ENCODE measurements at places on chromosomes 11 and 22.

GRCh38 chr22:29690476-29690875, 29.3 kb upstream of the CABP7 start:
- no peak for DNase-seq

GRCh38 chr22:22403306-22403705, 105.2 kb downstream of the ZNF280B start:
- no peak for DNase-seq

DNA sequence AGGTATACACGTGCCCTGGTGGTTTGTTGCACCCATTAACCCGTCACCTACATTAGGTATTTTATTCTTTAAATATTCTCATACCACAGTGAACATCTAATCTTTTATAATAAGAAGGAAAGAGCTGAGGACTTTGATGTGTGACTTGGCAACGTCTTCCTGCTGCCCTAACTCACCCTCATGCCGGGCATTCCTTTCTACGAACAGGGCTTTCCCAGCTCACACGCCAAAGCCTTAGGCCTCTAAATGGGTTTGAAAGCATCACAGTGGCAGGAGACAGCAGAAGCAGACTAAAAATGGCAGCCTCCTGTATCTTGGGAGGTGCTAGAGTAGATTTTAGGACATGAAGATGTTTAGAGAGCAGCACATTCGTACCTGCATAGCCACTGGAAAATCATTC, 52.6 kb downstream of the CLTCL1 start:
- no peak for DNase-seq

DNA sequence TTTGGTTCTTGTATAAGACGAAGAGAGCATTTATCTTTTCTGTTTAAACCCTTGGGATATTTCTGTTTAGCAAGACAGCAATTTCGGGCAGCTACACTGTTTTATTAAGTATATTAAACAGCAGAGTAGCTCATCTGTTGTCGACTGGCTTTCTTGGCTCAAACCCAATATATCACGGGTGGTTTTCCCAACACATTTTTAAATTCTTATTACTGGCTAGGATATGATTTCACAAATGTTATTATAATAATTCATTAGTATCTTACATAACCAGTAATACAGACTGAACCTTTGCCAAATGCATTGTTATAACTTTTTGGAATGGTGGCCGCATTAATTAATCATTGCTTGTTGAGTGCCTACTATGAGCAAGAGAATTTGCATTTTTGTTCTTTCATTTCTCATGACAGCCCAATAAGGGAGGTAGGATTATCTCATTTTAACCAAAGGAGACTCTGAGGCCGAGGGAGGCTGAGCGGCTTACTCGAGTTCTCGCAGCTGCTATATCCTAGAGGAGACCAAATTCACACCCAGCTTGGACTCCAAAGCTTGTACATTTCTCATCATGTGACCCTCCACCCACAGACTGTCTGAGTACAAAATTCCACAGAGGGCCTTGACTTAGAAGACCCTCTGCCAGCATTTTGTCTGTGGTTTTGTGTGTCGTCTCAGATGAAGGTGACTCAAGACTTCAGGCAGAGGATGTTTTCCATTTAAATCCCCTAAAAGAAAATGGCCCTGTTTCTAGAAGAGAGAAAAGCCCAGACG, 304.9 kb downstream of the NTM start:
- DNase-seq: no peak

DNA sequence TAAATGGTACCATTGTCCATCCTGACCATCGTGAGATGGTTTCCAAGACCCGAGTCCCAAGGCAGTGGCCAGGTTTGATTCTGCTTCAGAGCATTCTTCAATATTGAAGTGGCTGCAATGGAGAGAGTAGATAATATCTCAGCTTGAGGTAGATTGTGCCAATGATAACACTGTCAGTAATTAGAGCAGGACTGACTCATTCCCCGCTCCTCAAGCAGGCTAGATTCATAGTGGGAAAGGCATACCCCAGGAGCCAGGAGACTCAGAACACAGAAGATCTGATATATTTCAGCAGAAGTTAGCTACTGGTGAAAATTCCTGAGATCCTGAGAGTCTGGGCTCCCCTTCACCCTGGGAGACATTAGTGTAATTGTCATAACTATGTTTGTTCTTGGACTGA, 55.6 kb upstream of the LARGE1 start:
- no peak for DNase-seq

GRCh38 chr22:44186737-44187136, 6.0 kb downstream of the PARVG start:
- DNase-seq: no peak

- peak; percentile 14 for DNase-seq
These were observed 85.2 kb upstream of the ARHGAP20 start for GRCh38 chr11:110797453-110797852.

GRCh38 chr11:87020336-87020735, 17.4 kb upstream of the TMEM135 start:
- DNase-seq: no peak

- DNase-seq: no peak
These were observed 40.7 kb downstream of the LMO1 start for GRCh38 chr11:8222820-8223512.

DNA sequence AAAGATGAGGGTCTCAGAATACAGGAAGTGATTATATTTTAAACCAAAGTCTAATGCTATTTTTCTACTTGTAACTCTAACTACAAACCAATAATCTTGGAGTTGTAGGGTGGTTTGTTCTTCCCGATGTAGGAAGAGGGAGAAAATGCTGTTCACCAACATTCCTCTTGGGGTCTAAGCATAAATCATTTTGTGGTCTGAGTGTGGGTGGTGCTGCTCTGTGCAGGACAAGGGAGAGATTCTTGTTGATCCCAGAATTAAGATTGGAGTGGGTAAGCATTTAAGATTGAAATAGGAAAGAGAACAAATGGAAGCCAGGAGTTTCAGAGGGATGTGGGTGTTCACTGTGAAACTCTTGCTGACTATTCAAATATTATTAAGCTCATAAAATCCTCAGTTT, 38.6 kb upstream of the MMP13 start:
- no peak for DNase-seq

DNA sequence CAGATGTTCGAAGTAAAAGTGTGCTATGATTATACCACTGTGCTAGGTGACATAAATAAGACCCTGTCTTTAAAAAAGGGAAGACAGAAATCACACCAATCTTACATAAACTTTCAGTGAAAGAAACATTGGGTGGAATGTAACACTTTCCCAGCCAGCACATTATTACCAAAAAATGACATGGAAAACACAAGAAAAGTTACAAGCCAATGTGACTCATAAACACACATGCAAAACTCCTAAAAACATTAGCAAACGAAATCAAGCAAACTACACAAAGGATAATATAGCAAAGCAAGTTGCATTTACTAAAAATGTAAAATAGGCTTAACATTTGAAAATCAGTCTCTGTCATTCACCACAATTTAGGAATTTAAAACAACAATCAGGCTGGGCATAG, 47.0 kb downstream of the SBF2 start:
- DNase-seq: no peak

GRCh38 chr11:12962306-12962705, 46.8 kb upstream of the RASSF10 start:
- DNase-seq: no peak

DNA sequence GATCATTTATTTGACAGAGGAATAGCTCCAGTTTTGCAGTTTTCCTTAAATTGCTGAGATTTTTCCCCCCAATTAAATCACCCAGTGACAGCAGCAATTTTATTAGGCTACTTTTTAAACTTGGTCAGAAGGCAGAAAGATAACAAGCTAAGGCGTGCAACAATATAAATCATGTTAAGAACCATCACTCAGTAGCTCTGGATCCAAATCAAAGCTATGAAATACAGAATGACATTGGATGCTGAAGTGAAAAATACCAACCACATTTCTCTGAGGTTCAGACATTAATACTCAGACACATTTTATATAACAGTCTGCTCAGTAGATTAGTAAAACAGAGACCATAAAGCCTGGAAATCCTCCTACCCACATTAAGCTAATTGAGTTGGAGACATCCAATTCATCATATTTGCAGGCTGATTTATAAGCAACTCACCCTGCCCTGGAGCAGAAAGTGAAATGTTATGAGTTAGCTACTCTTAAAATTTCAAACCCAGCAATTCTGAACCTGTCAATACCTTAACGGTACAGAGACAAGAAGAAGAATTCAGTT, 1108.4 kb downstream of the DLG2 start:
- DNase-seq: no peak

- no peak for DNase-seq
These were observed 57.6 kb downstream of the SMIM38 start for GRCh38 chr11:69213316-69213715.

DNA sequence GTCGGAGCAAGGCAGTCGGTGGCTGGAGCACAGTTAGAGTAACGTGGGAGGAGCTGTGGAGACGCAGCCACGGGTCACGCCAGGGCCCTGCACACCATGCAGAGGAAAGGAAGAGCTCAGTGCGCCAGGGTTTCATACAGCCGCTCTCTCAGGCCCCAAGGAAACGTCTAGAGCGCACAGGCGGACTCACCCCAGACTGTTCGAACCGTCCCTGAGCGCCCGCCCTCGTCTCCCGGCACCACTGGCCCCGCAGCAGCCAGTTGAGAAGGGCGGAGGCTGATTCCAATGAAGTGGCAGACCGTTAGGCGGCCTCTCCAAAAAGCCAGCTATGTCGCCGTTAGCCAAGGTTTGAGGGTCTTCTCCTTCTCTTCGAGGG, 483 bp upstream of the HYLS1 start:
- peak; percentile 22 for DNase-seq

DNA sequence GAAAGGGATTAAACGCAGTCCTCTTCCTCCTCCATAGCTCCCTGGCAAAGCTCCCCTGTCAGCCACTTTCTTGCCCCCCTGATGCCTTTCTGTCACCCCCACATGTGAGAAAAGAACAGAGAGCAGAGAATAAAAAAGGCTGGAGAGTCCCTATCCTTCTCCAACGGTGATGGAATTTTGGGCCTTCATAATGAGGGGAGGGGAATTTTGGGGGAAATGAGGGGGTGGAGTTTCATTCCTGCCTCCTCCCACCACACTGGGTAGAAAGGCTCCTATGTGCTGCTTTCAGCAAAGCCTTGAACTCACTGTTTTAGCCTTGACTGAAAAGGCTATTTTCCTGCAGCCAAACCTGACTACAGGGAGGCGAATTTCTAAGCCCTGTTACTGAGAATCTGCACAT, 59.3 kb downstream of the C11orf58 start:
- DNase-seq: no peak

DNA sequence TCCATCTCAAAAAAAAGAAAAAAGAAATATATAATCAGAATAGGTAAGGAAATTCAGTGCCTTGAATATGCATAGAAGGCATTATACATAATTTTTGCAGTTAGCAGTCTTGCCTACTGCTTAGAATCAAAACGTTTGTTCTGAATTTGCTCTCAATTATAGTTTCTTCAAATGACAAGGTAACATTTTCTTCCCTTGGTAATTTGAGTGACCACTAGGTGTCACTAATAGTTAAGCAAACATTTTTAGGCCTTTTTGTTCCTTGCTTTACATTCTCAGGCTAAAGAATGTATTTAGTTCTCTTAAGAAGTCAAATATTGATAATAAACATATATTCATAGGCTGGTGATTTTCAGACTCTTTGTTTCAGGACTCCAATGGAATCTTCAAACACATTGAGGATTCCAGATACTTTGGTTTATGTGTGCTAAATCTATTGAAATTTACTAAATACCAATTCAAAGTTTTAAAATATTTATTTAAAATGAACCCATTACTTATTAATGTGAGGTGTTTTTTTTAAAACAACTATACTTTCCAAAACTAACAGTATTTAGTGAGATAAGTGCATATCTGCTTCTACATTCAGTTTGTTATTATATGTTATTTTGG, 55.0 kb upstream of the DEPDC7 start:
- no peak for DNase-seq

- no peak for DNase-seq
These were observed at the start of gene H19 for GRCh38 chr11:1997755-1998154. H19 (minus strand) TSS chr11:1997842.
